ENCODE measurements at places on chromosomes 6 and 20. TPM values are rescaled to one million over a fixed set of nuclear protein-coding genes. Genes with fewer than 3 reads are reported as not detected.

DNA sequence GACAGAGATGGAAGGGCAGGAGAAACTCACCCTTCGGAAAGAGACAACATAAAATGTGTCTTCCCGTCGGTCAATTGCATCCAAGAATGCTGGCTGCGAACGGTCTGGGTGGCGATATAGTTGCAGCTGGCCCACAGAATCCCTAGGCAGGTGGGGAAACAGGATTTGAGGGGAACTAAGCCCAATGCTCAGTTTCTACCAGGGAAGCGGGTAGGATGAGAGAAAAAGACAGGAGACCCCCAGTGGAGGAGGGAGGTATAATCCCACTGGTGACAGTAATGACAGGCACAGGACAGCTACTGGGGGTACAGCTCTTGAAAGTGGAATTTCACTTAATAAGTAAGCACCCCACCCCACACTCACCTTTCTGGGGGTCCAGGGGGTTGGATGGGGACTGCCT lies 7.5 kb upstream of the TNXB start:
- DNase-seq = no peak

GRCh38 chr6:6397842-6398241 lies 77.4 kb upstream of the F13A1 start:
- no peak for DNase-seq

DNA sequence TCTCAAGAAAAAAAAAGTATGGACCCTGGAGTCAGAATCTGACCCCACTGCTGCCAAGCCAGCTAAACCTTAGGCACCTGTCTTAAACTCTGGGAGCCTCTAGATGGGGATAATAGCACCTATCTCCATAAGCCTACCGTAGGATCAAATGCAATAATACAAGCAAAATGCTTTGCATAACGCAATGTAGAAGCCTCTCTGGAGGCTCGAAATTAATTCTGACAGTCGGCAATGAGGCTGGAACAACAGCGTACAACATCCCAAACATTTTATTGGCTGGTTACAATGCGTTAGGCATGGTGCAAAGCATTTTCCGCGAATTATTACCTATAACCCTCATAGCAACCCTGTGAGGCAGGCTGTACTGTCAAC lies 521 bp downstream of the CDK5RAP1 start:
- no peak for DNase-seq

DNA sequence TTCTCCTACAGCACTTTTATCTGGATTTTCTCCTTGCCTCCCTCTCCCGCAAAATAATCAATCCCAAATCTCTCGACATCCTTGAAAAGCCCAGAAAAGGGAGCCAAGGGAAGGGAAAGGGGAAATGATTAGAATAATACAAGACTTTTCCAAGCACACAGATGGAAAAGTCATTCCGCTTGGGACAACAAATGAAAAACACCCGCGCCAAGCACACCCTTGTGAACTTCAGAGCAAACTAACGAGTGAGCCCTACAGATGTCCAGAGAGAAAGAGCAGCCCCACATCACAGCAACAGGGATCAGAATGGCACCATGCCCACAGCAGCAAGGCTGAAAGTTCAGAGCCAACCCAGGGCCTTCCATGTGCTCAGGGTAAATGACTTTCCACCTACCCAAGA lies 49.6 kb downstream of the NINL start:
- no peak for DNase-seq

DNA sequence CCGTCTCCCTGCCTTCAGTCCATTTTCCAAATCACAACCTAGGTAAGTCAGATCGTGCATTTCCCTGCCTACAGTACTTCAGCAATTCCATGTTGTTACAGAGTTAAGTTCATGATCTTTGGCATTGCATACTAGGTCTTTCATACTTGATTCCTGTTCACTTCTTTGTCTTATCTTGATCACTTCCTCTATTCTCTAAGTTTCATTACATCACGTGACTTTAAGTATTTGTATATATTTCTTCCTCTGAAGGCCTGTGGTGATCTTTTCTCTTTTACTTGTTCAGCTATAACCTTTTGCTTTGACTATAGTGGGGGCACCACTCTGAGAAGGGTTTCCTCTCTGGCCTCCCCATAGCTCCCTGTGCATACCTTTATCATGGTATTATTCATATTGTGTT lies 100.2 kb downstream of the TRMT11 start:
- no peak for DNase-seq

- DNase-seq = no peak
Observed at GRCh38 chr6:131642987-131643611, 6.0 kb downstream of the ENPP3 start.

DNA sequence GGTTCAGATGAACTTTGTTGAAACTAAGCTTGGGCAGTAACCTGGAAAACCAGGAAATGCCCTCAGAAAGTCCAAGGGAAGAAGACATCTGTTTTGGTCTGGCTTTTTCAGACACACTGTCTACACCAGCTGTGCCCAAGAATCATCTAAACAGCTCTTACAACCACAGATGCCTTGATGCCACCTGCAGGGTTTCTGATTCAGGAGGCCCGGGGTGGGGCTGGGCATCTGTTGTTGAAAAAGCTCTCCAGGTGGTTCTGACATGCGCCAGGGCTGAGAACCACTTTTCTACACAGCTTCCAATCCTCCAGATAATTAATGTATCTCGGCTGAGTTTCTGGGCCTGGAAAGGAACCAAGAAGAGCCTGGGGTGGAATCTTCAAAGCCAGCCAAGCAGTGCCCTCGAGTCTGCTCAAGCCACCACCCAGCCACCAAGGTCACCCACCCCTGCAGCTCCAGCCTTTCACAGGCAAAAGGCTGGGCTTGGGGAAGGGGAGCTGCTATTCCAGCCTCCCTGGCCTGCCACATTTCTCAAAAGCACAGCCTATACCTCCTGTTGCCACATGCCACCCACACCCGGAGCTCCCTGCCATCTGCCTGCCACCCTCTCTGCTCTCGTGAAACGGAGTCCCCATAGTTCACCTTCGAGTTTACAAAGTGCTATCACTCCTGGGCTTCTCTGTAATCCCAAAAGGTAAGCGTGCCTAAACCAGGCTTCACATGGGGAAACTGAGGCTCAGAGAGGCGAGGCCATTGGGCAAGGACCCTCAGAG lies 9.4 kb downstream of the MDGA1 start:
- DNase-seq = no peak

DNA sequence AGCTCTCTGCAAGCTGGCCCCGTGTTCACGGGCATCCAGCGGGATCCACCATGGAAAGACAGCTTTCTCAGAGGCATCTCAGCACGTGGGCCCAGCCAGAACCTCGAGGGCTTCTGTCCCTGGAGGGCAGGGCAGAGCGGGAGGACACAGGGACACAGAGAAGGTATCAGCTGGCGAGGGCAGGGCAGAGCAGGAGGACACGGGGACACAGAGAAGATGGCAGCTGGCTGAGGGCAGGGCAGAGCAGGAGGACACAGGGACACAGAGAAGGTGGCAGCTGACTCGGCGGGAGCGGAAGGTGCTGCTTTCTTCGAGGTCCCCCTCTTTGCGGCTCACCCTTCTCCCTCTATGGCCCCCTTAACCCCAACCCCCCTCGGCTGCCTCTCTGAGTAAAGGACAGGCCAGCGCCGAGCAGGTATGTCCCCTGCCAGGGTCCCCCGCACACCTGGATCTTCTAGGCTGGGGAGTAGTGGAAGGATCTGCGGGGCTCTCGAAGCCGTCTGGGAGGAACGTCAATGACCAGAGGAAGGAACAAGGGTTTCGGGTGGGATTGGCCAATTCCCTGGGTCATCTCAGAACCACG lies 28.9 kb upstream of the BHLHE23 start:
- DNase-seq = no peak

- no peak for DNase-seq
Observed at GRCh38 chr20:36144336-36144735, 10.2 kb upstream of the EPB41L1 start.

- no peak for DNase-seq
Observed at GRCh38 chr20:43955062-43955749, 40.6 kb downstream of the TOX2 start.

- DNase-seq = no peak
Observed at GRCh38 chr20:52401431-52401830, 209.9 kb upstream of the ZFP64 start.

DNA sequence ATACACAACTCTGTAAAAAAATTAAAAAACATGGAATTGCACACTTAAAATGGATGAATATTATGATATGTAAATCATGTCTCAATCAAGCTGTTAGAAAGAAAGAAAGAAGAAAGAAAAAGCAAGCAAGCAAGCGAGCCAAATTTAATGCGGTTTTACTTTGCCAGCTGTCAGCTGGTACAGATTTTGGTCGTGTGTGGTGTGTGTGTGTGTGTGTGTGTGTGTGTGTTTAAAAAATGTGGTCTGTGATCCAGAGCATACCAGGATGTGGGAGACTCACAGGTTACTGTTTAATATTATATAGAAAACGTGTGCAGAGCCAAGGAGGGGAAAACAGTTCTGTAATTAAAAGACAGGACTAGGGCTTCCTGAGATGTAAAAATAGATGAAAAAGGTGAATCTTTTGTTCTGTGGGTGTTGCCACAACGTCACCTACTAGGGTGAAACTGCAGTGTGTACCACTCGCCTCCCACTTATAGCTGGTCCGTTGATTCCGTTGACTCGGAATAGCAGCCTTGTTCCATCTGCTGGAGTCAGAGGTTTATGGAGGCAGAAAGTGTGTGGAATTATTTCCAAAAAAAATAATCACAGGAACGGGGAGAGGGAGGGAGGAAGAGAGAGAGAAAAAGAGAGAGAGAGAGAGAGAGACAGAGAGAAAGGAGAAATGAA lies 197.7 kb downstream of the BCAS1 start:
- DNase-seq = no peak

DNA sequence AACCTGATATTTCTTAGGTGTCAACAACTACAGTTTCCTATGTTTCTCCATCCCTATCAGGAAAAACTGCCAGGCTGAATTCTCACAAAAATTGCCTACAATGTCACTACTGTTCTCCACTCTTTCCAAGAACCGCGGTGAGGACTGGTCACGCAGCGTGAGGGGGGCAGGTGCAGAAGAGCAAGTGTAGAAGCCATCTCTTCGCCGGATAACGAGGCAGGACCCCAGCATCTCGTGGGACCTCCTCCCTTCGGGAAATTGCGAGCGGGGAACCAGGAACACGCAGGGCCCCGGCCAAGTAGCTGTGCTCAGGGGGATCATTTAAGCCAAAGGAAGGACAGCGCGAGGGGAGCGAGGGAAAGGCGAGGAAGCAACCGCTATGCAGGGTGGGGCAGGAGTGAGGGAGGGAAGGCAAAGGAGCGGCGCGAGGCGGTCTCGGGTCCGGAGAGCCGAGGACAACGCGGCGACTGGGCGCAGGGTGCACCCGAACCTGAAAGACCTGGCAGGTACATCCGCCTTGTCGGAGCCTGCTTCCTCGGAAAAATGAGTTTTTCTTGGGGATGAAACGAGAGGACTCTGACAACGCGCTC lies 559 bp downstream of the APMAP start:
- no peak for DNase-seq

GRCh38 chr6:47247227-47247797 lies 62.4 kb downstream of the TNFRSF21 start:
- DNase-seq = no peak

- no peak for DNase-seq
Observed at GRCh38 chr6:24353861-24354260, 4.0 kb downstream of the DCDC2 start.

DNA sequence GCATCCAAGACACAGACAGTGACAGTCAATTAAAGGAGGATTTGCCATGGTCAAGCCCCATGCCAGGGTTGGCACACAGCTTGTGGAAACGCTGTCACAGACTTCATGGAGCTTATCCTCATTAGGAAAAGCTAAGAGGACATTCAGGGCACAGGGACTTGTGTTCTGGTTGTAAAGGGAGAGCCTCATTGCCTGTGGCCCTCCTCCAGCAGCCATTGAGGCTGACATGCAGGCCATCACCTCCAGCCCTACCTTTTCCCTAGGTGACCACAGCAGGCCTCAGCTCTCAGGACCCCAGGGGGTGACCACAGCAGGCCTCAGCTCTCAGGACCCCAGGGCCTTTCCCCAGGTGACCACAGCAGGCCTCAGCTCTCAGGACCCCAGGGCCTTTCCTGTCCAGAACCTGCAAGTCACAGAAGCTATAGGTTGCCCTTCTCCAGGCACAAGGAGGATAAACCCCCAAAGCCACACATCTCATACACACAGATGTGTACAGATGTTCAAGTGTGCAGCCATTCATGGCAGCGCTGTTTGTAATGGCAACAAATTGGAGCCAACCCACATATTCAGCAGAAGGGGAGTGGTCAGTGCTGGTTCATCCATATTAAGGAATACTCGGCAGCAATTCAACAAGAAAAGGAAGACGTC lies 26.1 kb downstream of the DUSP22 start:
- DNase-seq = no peak

GRCh38 chr6:167828325-167828956 lies 1.7 kb downstream of the AFDN start:
- DNase-seq = no peak

DNA sequence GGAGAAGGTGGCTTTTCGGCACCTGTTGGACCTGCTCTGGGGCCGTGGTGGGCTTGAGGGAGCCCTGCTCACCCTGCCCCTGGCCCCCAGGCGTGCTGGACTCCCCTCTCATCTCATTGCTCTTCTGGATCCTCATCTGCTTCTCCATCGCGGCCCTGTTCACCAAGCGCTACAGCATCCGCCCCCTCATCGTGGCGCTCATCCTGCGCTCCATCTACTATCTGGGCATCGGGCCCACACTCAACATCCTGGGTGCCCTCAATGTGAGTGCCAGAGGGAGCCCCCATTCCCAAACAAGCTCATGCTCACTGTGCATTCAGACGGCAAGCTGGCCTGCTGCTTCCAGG lies 22.4 kb downstream of the UQCC2 start:
- peak; percentile 57 for DNase-seq

GRCh38 chr6:35602133-35602946 lies 86.4 kb downstream of the FKBP5 start:
- DNase-seq = no peak

DNA sequence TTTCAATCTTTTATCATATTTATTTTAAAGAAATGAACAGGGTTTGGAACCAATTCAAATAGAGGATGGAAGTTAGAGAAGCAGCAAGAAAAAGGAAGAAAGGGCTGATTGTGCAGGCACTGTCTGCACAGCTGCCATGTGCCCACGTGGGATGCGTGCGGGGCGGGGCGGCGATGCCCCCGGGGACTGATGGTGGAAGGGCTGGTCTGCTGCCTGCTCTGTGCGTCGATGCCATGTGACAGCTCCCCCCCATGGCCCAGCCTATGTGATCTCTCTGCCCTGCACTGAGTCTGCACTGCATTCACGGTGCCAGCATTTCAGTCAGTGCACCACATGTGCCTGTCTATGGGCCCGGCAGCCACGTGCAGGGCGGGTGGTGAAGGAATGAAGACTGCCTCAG lies 96.4 kb downstream of the IRF4 start:
- DNase-seq = no peak

MEP1A gene
- not detected for total RNA-seq

SAMD3 gene
- total RNA-seq = 0.95 TPM

WFDC5 gene
- total RNA-seq = not detected

SDHAF4 gene
- total RNA-seq = 16.6 TPM

BTNL2 gene
- total RNA-seq = not detected

ABHD16B gene
- total RNA-seq = not detected

THBD gene
- 17.4 TPM for total RNA-seq

All from Right ventricle myocardium inferior (tissue), 1 donor.